ENCODE measurements at places on chromosomes 1 and 21. TPM values are rescaled to one million over a fixed set of nuclear protein-coding genes. Genes with fewer than 3 reads are reported as not detected.

Gene ELF3
- 0.35 TPM for total RNA-seq

Gene SPRR2A
- not detected for total RNA-seq

GRCh38 chr21:42298237-42298636 is 17.0 kb downstream of the TFF3 start:
- peaks cover 12% of the 10 kb centered on the region for H3K36me3 ChIP-seq
- no peak for DNase-seq
- no peak overlapping the region for H3K4me3 ChIP-seq
- H3K4me1 ChIP-seq, result peaks cover 24% of the 10 kb centered on the region
- peaks cover 4% of the 10 kb centered on the region for H3K27me3 ChIP-seq

GRCh38 chr21:30605968-30606367 is 5.1 kb downstream of the KRTAP22-1 start:
- H3K36me3 ChIP-seq, result no peaks in the 10 kb centered on the region
- H3K4me1 ChIP-seq, result no peaks in the 10 kb centered on the region
- H3K27me3 ChIP-seq, result no peaks in the 10 kb centered on the region
- no peak overlapping the region for H3K4me3 ChIP-seq

GRCh38 chr1:157995583-157996169 is 2.2 kb downstream of the KIRREL1 start:
- H3K36me3 ChIP-seq, result no peaks in the 10 kb centered on the region
- H3K27ac ChIP-seq, result peak overlapping the region; percentile 89
- peak; percentile 27 for DNase-seq
- H3K4me1 ChIP-seq, result peaks cover 39% of the 10 kb centered on the region

DNA sequence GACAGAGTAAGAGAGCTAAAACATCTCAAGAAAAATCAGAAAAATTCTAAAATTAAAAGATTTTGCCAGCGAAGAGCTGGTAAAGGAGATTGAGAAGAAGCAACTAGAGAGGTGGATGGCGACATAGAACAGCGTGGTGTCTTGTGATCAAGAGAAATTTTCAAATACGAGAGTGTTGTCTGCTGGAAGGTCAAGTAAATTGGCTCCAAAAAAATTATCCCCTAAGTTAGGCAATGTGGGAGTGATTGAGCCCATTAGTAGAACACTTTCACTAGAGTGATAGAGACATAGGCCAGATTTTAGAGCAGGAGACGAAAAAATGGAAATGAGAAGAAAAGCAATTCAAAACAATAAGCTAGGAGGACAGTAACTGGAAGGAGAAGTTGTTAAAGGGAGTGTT is 94.3 kb upstream of the MPC2 start:
- DNase-seq, result no peak
- H3K27ac ChIP-seq, result no peak overlapping the region
- H3K36me3 ChIP-seq, result peaks cover 2% of the 10 kb centered on the region
- no peak overlapping the region for H3K4me3 ChIP-seq
- no peaks in the 10 kb centered on the region for H3K4me1 ChIP-seq
- H3K27me3 ChIP-seq, result no peaks in the 10 kb centered on the region

GRCh38 chr1:230866171-230867070 is 1.9 kb downstream of the C1orf198 start:
- H3K27me3 ChIP-seq, result no peaks in the 10 kb centered on the region
- peak; percentile 85 for DNase-seq
- peak overlapping the region; percentile 76 for H3K27ac ChIP-seq
- H3K36me3 ChIP-seq, result peaks cover 13% of the 10 kb centered on the region
